Psoas muscle (tissue), 8 donors: ENCODE measurements at places on chromosomes 7 and 10. TPM values are rescaled to one million over a fixed set of nuclear protein-coding genes. Genes with fewer than 3 reads are reported as not detected.

The ADCYAP1R1 gene
- total RNA-seq, result 2.2 TPM

The TNS3 gene
- 43.5 TPM for total RNA-seq

The C1QL3 gene
- not detected for total RNA-seq

The MOGAT3 gene
- not detected for total RNA-seq

The OPALIN gene
- not detected for total RNA-seq
